ENCODE measurements at places on chromosomes 2 and 18. TPM values are rescaled to one million over a fixed set of nuclear protein-coding genes. Genes with fewer than 3 reads are reported as not detected.

POTEJ gene
- polyA plus RNA-seq = not detected

IGFBP2 gene
- polyA plus RNA-seq = not detected

ZC3H8 gene
- polyA plus RNA-seq = 14.8 TPM

TWIST2 gene
- not detected for polyA plus RNA-seq

ZSCAN30 gene
- not detected for polyA plus RNA-seq

RAX gene
- not detected for polyA plus RNA-seq

TMEFF2 gene
- not detected for polyA plus RNA-seq

HOXD11 gene
- polyA plus RNA-seq = not detected

SP140 gene
- polyA plus RNA-seq = 34.6 TPM

CDK15 gene
- not detected for polyA plus RNA-seq

TCF7L1 gene
- polyA plus RNA-seq = not detected

C2orf66 gene
- not detected for polyA plus RNA-seq

TFCP2L1 gene
- polyA plus RNA-seq = 0.14 TPM

SERPINB11 gene
- polyA plus RNA-seq = not detected

NAT8 gene
- not detected for polyA plus RNA-seq

MARCO gene
- not detected for polyA plus RNA-seq

CD207 gene
- polyA plus RNA-seq = not detected

MC2R gene
- not detected for polyA plus RNA-seq

SLC4A3 gene
- not detected for polyA plus RNA-seq

SLC23A3 gene
- polyA plus RNA-seq = not detected

UCN gene
- polyA plus RNA-seq = 0.66 TPM

CLEC4F gene
- polyA plus RNA-seq = not detected

HDLBP gene
- polyA plus RNA-seq = 20.4 TPM

CRYGD gene
- polyA plus RNA-seq = not detected

ZSWIM2 gene
- polyA plus RNA-seq = not detected

TCF23 gene
- not detected for polyA plus RNA-seq

INHA gene
- polyA plus RNA-seq = not detected

SAG gene
- not detected for polyA plus RNA-seq

CPLX4 gene
- not detected for polyA plus RNA-seq

TLX2 gene
- not detected for polyA plus RNA-seq

TMEM169 gene
- 1.0 TPM for polyA plus RNA-seq

FOXI3 gene
- not detected for polyA plus RNA-seq

AQP4 gene
- not detected for polyA plus RNA-seq

CYP27C1 gene
- not detected for polyA plus RNA-seq

CASP10 gene
- polyA plus RNA-seq = 13.5 TPM

STARD6 gene
- not detected for polyA plus RNA-seq

MRPL44 gene
- polyA plus RNA-seq = 36.4 TPM

CXCR1 gene
- 64.7 TPM for polyA plus RNA-seq

Data from immature natural killer cell (primary cell).